ENCODE measurements at places on chromosomes 7 and 10.
A peak's percentile ranks its signal among the peaks of the same experiment; 100 is the strongest.

DNA sequence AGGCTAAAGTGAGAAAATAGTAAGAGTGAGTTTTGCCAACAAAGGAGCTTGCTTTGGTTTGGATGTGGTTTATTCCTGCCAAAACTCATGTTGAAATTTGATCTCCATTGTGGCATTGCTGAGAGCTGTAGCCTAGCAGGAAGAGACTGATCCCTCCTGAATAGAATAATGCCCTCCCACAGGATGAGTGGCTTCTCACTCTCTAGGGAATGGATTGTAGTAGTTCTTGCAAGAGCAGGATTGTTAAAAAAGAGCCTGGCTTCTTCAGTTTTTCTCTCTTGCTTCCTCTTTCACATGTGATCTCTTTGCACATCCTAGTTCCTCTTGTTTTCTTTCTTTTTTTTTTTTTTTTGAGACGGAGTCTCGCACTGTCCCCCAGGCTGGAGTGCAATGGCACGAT is 34.4 kb downstream of the ASAH2 start:
- DNase-seq: no peak

GRCh38 chr10:90138844-90139243 is 437.5 kb downstream of the KIF20B start:
- no peak for DNase-seq

- no peak for DNase-seq
Observed at GRCh38 chr7:24720283-24720682, 37.0 kb downstream of the GSDME start.

GRCh38 chr10:78718032-78718572 is 350.7 kb upstream of the ZMIZ1 start:
- no peak for DNase-seq

GRCh38 chr7:99625321-99625720 is 8.6 kb downstream of the ZSCAN25 start:
- no peak for DNase-seq

DNA sequence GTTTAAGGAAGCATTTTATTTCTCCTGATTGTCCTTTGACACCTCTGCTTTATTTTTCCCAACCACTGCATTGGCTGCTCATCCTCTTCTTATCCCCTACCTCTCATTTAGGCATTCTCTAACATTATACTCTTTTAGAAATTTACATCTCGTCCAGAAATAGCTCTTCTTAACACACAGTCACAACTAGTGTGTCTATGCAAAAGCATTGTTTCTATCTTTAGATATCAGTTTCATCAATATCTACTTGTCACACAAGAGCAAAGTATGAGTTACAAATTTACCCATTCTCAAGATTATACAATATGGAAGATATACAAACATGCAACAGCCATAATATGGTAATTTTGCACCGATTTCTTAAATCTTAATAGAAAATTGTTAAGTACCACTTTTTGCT is 35.7 kb upstream of the MDFIC start:
- no peak for DNase-seq

DNA sequence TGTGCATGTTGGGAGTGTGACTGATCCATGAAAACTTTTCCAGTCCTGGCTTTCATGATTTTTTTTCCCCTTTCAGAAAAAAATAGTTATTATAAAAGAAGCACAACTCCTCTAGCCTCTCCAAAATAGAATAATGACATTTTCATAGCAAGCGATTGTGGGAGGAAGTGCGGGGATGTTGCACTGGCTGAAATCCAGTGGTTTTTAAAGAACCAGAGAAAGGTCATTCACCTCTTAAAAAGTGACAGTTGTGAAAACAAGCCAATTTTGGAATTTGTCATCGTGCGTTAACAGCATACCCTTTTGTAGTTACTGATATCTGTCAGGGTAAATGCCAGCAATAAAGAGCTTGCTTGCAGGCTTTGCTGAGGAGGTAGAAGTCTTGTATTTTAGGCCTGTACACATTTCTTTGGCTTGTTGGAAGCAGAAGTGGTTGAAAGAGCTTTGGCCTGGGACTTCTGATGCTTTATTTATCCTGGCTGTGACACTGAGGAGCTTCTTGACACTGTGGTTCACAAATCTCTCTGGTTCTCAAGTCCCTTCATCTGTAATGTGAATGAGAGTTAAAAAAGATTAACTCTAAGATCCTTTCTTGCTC is 545.9 kb downstream of the REEP3 start:
- no peak for DNase-seq

DNA sequence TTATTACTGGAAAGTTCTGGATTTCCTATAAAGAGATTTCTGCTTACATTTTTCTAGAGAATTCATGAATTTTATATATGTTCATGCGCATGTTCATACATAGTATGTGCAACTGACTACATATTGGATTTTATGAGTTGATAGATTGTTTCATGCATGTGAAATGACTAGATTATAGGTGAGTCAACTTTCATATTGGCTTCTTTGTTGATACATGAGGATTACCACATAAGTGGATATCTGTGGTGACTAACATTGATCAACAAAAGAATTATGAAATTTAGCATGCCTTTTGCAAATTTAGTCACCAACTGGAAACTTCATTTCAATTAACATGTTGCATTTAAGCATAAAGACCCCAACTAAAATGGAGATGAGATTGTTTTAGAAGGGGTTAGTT is 99.0 kb downstream of the GNAT3 start:
- no peak for DNase-seq

- no peak for DNase-seq
Observed at GRCh38 chr10:118251791-118252190, 90.3 kb downstream of the FAM204A start.

- no peak for DNase-seq
Observed at GRCh38 chr10:47421057-47421952, 37.2 kb upstream of the ZNF488 start.

DNA sequence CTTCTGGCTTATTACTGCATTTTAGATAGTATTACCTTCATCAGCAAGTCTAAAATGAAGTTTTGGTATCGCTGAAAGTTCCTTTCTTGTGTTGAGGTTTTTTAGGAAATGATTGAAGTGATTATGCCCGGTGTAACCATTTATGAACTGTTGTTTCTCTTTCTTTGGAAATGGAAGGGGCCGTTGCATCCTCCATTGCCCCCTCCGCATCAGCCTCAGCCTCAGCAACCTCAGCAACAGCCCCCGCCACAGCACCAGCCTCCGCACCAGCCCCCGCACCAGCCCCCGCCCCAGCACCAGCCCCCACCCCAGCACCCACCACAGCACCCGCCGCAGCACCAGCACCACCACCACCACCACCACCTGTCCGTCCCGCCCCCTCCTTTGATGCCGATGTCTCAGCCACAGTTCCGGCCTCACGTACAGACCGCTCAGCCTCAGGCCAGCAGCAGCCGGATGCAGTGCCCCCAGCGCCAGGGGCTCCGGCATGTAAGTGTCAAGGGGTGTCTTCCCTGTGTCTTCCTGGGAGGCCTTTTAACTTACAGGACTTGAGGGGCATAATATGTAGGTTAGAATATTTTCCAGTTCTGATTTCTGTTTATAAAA is 72.6 kb downstream of the SHH start:
- no peak for DNase-seq

- DNase-seq: no peak
Observed at GRCh38 chr10:132559538-132559937, 22.0 kb downstream of the INPP5A start.

- no peak for DNase-seq
Observed at GRCh38 chr7:127258111-127258510, 5.4 kb upstream of the GRM8 start.

GRCh38 chr7:102248456-102249395 is 37.9 kb upstream of the SH2B2 start:
- peak; percentile 48 for DNase-seq

GRCh38 chr10:71588685-71589084 is 130.9 kb downstream of the C10orf105 start:
- DNase-seq: no peak

GRCh38 chr10:25988583-25988982 is 54.6 kb downstream of the MYO3A start:
- no peak for DNase-seq

- no peak for DNase-seq
Observed at GRCh38 chr10:11715815-11716494, 26.2 kb upstream of the ECHDC3 start.

DNA sequence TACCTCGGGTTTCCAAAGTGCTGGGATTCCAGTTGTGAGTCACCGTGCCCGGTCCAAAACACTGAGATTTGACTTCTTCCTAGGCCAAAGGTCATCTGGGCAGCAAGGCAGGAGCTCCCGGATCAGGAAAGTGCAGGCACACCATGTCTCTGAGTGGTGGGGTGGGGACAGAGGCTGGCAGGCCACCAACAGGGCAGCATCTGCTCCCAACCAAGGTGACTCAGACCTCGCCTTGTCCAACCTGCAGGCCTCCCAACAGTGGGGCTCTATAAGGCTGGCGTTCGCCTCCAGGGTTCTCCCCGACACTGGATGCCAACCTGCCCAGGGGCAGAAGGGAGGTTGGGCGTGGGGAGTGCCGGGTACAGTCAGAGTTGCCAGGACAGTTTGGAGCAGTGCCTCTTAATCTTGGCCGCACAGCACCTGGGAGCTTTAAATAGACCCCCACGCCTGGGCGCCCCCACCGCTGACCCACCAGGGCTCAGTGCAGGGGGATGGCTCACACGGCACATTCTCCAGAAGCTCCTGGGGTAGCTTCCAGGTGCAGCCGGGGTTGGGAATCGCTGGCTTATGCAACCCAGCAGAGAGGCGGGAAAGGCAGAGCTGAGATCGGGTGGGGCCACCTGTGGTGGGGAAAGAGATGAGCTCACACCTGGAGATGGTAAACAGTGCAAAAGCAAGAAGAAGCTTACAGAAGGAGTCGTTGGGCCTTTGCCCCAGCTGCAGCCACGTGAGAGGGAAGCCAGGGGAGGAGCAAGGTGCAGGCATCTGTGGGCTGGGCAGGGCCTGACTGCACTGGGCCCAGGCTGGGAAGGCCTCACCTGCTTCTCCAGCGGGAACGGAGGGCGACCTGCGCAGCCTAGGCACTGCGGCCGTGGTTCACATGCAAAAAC is 10.9 kb downstream of the CALML5 start:
- DNase-seq: peak; percentile 41

DNA sequence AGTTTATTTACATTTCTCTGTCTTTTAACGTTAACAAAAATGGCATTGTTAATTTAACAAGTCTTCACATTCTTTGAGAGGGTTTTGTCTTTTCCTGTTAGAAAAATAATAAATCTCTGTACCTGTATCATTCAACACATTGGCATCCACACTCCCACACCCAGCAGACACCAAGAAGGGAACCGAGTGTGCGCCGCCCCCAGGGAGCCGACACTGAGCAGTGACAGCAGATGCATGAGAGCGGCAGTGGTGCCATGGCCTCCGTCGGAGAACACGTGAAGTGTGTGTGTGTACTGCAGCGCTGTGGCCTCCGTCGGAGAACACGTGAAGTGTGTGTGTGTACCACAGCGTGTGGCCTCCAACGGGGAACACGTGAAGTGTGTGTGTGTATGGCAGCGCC is 63.3 kb downstream of the DYNC2I1 start:
- DNase-seq: peak; percentile 10

DNA sequence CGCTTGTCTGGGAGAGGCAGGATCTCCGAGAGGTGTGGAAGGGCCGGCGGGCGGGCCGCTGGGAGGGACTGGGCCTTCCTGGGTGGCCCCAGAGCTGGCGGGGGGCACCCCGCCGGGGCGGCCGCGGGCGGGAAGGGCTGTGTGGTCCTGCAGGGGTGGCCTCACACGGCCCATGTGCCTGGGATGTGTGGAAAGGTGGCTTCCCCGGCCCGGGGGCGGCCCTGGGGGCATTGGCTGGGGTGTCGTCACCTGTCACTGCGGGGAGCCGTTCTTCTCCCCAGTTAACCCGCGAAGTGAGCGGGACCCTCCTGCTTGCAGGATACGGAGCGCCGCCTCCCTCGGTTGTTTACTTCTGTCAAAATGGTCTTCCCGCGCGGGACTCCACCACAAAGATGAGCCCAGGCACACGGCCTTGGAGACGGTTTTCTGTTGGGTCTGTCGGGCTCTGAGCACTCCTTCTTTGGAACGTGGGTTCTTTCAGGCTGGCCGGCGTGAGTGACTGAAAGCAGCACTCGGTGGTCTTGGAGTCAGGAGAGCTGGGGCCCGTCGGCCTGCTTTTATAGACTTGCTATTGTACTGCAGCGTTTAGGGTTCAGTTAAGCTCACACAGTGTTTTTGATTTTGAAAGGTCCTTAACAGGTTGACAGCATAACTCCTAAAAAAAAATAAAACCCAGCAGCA is 700 bp downstream of the SMC3 start:
- peak; percentile 67 for DNase-seq

DNA sequence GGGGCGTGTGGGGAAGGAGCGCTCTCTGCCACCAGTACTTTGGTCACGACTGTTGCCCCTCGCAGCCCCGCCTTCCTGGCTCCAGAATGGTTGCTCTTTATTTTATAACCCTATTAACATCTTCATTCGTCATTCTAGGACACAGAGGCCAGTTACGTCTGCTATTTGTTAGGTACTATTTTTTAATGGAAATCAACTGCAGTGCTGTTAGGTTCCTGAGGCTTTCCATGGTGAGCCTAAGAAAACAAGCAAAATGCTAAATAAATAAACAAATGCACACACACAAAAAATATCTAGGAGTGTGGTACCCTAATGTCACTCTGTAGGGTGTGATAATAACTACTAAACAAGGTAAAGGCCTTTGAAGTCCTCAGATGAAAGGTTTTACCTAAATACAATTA is 71.1 kb downstream of the SLC37A3 start:
- no peak for DNase-seq

DNA sequence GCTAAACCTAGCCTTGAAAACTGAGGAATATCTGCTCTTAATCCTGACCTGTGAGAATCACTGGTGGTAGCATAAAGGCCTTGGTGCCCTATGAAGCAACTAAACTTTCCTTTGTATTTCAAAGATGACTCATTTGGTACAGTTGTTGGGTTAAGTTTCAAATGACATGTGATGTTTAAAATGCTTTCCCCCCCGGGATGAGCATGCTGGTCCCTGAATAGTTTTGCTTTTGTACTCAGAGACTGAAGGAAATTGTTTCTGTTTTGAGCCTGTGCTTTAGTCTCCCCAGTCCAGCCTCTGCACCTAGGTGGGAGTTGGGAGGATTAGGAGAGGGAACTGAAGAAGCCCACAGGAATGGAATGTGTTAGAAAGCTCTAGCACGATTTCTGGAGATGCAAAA is 258.9 kb upstream of the NPY start:
- no peak for DNase-seq

DNA sequence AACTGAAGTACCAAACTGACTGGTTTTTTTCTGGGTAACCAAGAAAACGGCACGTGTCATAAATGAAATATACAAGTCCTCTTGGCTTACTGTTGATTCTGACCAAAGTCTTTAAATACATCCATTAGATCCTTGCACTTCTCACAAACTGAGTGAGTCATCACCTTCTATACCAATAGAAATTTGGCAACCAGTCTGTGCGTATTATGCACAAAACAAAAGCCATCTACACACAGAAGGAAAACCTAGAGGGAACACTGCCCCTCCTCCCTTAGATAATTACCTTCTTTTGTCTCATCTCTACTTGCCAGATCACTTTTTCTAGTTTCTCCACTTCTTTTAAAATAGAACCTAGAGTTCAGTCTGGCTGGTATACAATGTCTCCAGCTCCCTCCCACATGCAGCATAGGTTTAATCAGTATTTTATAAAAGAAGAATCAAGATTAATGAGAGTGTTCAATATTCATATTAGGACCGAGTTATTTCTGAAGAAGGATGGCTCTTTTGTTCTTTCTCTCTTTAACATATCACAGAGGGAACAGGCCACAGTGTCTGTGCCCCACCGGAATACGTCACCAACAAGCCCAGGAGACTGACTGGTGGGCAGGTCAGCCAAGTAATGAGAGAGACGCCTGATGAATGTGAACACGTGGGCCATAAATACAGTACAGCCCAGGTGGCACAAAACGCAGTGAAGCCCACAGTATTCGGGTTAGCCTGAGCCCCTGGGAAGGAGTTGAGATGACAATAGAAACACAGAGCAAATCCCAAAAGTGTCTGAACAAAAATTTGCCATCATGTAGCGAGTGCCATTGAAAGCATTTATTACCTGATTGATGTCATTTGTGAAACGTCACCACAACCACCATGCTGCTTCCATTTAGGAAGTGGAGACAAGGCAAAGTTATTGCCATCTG is 91.3 kb downstream of the KIAA1549 start:
- no peak for DNase-seq
